ENCODE measurements at places on chromosomes 4 and X.

DNA sequence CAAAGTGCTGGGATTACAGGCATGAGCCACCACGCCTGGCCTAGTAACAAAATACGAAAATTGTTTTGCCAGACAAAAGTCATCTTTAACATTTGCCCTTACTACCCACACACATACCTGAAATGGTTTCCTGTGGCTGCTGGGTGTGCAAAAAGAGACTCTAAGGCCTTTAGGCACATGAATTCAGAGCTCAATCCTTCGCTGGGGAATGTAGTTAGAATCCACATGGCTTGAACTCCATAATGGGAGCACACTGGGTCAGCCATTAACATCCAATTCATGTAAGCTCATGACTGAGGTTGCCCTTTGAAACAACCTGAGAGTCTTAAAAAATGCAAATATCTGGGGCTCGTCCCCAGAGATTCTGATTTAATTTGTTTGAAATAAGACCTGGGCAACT lies 87.8 kb downstream of the HPGD start:
- DNase-seq = no peak

GRCh38 chr4:184028561-184029374 lies 123.7 kb downstream of the STOX2 start:
- no peak for DNase-seq

- no peak for DNase-seq
Measured at GRCh38 chr4:14138106-14138505, 510.6 kb upstream of the BOD1L1 start.

GRCh38 chr4:17092736-17093437 lies 194.4 kb upstream of the LDB2 start:
- no peak for DNase-seq

- DNase-seq = peak; percentile 73
Measured at GRCh38 chrX:33175201-33175600, 36.1 kb downstream of the DMD start.

DNA sequence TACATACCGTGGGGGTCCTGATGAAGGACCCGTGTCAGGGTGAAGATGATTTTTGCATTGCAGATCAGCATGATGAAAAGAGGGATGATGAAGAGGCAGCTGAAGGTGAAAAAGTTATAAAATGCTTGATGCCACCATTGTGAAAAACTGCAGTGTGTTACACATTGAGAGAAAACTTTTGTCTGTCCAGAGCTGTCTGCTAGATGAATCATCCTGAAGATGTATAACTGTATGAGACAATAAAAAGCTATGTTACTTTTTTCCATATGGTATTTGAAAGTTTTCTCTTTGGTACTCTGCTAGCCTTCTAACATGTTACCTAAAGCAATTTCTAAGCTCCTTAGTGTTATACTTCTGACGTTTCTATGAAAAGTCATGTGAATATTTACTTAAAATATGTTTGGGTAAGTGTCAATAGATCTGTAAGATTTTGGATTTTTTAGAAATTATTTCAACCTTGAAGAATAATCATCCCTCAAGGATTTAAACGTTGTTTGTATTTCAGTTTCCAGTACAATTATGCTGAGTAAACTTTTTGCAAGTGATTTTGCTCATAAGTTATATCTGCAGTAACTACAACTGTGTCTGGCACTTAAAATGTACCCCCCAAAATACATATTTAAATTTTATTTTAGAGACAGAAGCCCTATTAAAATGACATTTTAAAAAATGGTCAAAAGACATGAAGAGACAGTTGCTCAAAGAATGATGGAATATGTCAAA lies 9.5 kb downstream of the GNRHR start:
- DNase-seq = no peak

DNA sequence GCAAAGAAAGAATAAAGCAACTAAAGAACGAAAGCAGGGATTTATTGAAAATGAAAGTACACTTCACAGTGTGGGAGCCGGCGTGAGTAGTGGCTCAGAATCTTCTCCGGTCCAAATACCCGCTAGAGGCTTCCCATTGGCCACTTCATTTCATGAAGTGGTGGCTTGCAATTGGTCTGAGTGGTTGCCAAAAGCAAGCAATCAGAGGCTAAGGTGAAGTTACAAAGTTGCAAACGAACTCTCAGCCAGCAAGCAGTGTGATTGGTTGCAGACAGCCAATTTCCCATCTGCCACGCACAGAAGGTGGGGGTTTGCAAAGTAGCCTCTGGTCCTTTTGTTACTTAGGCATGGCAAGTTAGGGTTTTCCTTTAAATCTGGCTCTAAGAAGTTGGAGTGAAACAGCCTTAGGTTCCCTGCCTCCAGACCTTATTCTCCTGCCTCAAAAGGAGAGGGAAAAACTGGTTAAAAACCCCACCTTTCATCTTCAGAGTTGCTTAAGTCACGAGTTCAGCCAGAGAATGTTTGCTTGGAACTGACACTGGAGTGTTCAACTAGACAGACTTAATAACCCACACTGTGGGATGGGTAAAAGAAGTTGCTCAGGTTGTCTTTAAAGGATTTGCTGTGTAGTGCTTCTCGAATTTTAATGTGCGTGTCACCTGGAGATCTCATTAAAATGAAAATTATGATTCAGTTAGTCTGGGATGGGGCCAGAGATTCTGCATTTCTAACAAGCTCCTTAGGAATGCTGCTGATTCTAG lies 6.9 kb upstream of the CLOCK start:
- DNase-seq = no peak

DNA sequence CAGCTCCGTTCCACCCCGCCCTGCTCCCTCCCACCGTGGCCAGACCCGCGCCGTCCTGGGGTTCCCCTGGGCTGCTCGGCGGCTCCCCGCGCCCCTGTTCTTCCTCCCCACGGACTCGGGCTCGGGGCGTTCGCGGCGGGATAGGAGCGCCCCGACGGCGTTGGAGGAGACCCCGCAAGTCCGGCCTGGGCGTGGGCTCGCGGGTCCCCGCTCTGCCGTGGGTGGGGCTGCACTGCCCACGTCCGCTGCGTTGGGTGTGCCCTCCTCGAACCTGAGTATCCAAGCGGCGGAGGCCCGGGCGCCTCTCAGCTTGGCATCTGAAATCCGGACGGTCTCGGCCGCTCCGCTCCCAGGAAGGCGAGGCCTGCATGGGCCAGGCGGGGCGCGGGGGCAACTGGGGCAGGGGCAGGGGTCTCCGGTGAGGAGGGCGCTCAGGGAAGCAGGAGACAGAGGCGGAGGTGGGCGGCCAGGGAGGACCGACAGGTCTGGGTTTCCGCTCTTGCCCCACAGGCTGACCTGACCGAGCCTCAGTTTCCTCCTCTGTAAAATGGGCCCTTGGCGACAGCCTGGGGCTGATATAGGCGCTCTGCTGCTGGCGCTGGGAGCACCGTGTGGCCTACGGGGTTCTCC lies 12.0 kb upstream of the NAT8L start:
- DNase-seq = no peak

All from foreskin melanocyte (primary cell).